Germinal center (tissue), 1 donor: ENCODE measurements at places on chromosomes 5 and 9.

DNA sequence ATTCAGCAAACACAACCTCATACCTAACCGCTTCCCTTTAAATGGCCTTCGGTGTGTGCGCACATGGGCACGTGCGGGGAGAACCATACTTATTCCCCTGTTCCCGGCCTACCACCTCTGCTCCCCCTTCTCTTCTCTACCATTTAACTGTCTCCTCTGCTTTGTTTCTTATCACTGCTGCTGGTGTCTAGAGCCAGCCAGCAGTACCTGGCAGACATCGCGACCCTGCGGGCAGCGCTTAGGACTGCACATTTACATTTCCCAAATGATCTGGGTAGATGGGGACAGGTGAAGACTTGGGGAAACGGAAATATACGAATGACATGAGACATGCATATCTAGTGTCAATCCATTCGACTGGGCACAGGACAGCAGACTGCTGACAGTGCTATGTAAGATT, 56.6 kb downstream of the PSMB7 start:
- DNase-seq, result no peak

- DNase-seq, result no peak
These were observed 16.1 kb downstream of the SLC45A2 start for GRCh38 chr5:33968211-33969005.

- DNase-seq, result no peak
These were observed 208.3 kb downstream of the SPATA31D1 start for GRCh38 chr9:82196622-82197441.

- no peak for DNase-seq
These were observed 52.2 kb downstream of the SLC36A1 start for GRCh38 chr5:151499501-151500035.

GRCh38 chr5:172832383-172833315, 1.4 kb upstream of the ERGIC1 start:
- no peak for DNase-seq

DNA sequence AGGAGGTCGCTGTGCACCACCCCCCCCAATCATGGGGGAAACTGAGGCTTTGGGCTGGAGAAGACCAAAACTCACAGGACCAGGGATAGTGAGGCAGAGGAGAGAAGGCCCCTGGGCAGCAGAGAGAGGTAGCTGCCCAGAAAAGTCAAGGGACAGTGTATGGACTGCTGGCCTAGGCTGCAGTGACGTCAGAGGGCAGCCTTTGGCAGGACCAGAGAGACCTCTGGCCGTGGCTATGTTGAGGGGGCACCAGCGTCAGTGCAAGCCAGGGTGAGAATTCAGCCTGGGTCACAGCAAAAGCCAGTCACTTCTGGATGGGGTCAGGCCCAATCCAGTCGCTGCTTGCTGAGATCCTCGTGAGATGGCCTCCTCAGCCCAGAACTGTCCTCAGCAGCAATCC, 26.5 kb downstream of the FLT4 start:
- DNase-seq, result no peak

- DNase-seq, result no peak
These were observed 19.9 kb downstream of the MTX3 start for GRCh38 chr5:79971156-79971555.

DNA sequence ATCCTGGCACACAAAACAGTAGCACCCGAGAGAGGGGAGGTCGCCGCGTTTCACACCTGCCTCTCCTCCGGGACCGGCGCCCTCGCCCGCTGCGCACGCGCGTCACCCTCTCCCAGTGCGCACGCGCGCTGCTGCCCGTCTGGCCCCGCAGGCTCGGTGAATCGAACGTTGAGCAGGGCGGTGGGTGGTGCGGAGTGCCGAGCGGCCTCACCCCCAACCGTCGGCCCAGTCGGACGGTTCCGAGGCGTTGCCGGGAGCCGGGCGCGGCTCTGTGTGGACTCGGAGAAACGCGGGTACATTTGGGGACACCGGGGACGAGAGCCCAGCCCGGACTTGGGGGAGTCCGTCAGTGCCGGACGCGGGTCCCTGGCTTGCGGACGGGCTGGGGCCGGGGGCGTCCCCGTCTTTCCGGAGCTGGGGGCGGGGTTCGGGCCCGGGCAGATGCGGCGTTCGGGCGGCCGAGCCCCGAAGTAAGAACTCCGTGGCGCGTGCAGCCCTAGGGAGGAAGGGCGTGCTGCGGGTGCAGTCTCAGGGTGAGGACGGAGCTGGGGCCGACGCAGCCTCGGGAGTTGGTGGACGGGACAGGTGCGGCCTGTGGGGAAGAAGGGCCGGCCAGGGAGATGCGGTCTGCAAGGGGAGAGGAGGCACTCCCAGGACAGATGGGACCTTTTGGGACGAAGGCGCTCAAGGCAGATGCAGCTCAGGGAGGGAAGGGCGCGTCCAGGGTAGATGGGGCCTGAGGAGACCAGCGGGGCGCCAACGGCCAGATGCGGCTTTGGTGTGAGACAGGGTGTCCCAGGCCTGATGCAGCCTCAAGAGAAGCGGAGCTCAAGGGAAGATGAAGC, at the start of gene POMT1:
Gene POMT1, plus strand, starts transcription at position 138 of the 845 bp plus-strand sequence. CDS start 1,301 bp downstream, outside the sequence.
- peak; percentile 97 for DNase-seq

DNA sequence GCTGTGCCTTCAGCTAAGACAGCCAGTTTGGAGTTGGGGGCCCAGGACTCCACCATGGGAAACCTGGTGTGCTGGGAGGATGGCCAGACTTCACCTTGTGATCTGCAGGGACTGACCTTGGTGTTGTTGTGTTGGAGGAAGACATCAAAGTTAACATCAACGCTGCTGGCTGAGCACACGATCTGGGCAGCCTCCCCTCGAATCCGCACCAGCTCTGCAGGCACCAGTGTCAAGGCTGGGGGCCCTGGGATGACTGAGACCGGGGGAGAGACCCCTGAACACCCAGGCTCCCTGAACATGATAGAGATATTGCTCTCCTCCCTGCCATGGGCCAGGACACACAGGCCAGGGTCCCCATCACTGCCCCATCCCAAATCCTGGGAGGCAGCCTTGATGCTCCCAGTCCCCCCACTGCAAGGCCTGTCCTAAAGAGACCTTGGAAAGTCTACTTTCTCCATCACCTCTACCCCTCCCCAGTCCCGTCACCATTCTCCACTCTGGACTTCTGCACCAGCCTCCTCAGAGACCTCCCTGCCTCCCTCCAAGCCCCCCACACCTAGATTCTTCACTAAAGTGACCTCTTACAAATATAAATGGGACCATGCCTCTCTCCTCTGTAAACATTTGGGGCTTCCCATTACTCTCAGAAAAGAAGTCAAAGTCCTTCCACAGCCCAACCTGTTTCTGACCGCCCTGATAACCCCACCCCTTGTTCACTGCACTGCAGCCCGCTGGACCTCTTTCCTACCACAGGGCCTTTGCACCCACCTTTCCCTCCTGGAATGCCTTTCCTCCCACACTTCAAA, 8.2 kb downstream of the CSF1R start:
- no peak for DNase-seq

DNA sequence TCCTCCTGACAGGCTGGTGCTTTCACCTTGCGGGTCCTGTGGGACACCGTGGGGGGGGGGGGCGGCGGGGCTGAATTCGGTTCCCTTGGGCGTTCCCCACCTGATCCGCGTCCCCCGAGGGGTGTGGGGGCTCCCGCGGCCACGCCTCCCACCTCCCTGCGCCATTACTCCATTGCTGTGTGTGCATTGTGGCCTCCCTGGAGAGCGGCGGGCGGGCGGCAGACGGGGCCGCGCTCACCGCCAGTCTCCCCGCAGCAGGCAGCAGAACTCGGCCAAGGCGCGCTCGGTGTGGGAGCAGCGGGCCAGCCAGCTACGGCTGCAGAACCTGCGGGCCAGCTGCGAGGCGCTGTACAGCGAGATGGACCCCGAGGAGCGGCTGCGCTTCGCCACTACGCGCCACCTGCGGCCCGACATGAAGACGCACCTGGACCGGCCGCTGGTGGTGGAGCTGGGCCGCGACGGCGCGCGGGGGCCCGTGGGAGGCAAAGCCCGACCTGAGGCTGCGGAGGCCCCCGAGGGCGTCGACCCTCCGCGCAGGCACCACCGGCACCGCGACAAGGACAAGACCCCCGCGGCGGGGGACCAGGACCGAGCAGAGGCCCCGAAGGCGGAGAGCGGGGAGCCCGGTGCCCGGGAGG, 145.3 kb downstream of the CACNA1B start:
- no peak for DNase-seq

DNA sequence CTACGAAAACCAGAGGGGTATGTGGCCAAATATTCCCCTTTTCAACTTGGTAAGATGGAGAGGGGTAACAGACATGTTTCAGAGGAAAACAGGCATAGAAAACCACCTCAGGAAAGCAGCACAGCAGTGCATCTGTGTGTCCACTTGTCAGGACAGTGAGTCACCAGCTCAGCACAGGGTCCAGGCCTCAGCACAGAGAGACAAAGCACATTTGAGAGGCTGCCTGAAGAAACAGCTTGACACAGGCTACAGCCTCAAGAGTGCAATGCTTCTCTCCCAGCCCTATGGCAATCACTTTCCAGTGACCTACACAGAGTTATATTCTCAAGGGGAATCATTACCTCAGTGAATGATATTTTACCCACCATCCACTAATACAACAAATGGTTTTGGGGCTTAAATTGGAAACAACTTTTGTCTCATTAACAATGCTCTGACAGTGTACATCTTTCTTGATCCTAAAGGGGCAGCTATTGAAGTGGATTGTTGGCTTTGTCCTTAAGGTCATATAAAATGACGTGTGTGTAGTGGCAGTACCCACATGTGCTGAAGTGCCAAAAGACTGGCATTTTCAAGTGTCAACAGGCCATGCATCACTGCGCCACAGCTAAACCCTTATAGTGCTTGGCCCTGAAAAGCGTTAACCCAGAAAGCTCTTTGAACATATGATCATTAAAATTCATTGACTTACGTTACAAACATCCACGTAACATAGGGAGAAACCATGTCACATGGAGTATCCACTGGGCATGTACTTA, 46.4 kb downstream of the ERMP1 start:
- no peak for DNase-seq

DNA sequence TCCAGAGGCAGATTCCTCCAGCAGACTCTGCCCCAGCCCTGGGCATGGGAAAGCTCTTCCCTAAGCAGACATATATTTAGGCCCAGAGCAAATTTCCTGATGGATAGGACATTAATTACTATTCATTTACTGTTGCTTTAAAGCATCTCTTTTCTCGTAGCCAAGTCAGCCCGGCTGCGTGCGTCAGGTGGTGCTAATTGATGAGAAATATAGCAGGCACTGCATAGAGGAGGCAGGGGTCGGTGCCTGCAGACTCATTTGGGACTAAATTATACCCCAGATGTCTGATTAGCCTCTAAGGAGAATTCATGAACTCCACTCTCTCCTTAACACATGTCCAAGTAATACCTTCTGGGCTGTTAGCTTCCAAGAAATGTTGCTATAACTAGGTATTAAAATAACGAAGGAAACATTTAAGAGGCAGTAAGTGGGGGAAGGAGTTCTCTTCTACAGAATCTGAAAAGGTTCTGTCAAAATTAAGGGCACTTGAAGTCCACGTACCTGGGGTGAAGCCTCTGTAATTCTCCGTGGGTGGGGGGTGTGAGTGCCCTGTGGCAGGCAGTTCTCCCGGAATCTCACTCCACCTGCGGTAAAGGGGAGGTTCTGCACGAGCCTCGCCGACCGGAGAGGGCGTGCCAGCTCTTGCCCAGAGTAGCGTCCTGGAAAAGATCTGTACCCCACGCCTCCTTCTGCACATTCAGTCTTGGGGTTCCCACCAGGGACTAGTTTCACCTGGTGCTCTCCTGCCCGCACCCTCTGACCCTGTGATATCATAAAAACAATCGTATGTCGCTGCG, 115.9 kb upstream of the FCN2 start:
- no peak for DNase-seq

- DNase-seq, result no peak
These were observed 405.3 kb upstream of the SLC30A5 start for GRCh38 chr5:68688547-68688946.

GRCh38 chr9:33106372-33106771, 29.9 kb upstream of the SMU1 start:
- DNase-seq, result no peak

DNA sequence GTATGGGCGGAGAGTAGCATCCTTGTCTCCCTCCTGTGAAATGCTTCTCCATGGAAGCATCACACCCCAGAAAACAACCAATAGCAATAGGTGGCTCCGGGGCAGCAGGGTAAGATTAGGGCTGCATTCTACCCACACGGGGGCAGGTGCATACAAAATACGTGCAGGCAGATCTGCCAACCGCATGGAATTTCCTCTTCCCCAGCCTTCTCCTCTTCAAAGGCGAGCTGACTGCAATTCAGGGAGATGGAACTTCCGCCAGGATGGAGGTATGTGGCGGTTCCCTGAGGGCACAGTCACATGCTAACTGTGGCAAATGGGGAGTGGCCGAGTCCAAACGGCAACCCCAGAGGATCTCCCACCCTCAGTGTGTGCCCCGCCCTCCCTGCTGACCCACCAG, 81.5 kb downstream of the LMNB1 start:
- DNase-seq, result no peak

- DNase-seq, result no peak
These were observed 298.9 kb downstream of the TRIM32 start for GRCh38 chr9:116986015-116986414.

GRCh38 chr9:113474360-113475028, 11.0 kb downstream of the RGS3 start:
- DNase-seq, result no peak

DNA sequence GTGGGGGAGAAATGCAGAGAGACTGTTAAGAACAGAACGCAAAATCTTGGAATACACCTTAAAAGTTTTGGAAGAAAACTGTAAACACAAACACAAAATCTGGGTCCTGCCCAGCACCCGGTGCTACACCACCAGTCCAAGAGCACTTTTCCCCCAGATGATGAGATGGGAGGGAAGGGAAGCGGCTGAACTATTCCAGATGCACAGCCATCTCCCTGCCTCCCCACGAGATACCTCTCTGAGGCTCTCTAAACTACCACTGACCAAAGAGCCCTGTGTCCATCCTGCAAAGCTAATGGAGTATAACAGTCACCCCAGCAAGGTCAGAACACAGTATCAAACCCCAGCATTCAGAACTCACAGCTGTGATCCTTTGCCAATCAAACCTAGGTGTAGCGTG, 8.0 kb downstream of the SPARC start:
- no peak for DNase-seq

GRCh38 chr5:168480601-168481000, 5.7 kb upstream of the RARS1 start:
- DNase-seq, result no peak

DNA sequence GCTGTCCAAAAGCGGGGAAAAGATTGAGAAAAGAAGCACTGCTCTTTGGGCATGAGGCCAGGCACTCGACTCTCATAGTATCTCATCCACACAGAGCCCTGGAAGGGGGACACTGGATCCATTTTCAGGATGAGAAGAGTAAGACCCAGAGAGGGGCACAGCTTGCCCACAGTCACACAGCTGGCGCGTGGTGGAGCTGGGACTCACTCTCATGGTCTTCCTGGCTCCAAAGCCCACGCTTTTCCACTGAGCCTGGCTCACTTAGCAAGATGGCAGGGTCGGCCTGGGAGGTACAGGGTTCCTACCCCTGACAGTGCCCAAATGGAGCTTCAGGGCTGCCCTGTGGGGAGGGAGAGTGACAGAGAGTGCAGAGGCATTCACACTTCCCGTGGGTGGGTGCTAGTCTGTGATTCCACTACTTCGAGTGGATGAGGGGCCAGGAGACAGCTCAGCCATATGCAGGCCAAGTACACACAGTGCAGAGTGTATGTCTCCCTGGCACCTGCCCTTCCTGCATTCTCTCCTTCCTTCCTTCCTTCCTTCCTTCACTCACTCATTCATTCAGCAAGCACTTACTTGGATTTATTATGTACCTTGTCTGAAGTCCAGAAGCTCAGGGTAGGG, 18.3 kb upstream of the IGFBPL1 start:
- DNase-seq, result no peak

GRCh38 chr5:150918613-150919012, 13.8 kb upstream of the ZNF300 start:
- no peak for DNase-seq

GRCh38 chr9:9674461-9674860, 938.3 kb downstream of the PTPRD start:
- DNase-seq, result no peak
